ENCODE measurements at places on chromosomes 5 and 9. TPM values are rescaled to one million over a fixed set of nuclear protein-coding genes. Genes with fewer than 3 reads are reported as not detected.

- no peak for DNase-seq
These were observed 332.1 kb downstream of the PIK3R1 start for GRCh38 chr5:68547622-68548021.

Gene FYB1
- 1.9 TPM for total RNA-seq

Gene IFNA8
- total RNA-seq: not detected

Gene HTR1A
- total RNA-seq: 5.0 TPM

- no peak for DNase-seq
These were observed 39.7 kb upstream of the SHC3 start for GRCh38 chr9:89218040-89218928.

Gene TRIM36
- 68.9 TPM for total RNA-seq

GRCh38 chr9:4225291-4226028, 74.4 kb downstream of the GLIS3 start:
- DNase-seq: no peak

Gene TRUB2
- 12.8 TPM for total RNA-seq
